ENCODE measurements at places on chromosomes 6 and 20.
A peak's percentile ranks its signal among the peaks of the same experiment; 100 is the strongest.

GRCh38 chr20:54140067-54140466 is 33.7 kb downstream of the CYP24A1 start:
- DNase-seq = no peak

DNA sequence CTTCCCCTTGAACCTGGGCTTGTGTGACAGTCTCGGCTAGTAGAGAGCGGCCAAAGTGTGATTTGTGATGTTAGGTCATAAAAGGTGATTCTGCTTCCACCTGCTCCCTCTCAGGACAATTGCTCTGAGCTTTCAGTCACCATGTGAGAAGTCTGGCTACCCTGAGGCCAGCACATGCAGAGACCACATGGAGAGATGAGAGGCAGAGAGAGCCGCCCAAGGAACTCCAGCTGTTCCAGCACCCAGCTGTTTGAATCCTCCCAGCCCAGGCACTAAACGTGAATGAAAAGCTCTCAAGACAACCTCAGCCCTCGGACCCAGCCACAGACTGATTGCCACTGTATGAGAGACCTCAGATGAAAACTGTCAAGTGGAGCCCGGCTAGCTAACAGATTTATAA is 143.4 kb upstream of the EEF1E1 start:
- DNase-seq = no peak

DNA sequence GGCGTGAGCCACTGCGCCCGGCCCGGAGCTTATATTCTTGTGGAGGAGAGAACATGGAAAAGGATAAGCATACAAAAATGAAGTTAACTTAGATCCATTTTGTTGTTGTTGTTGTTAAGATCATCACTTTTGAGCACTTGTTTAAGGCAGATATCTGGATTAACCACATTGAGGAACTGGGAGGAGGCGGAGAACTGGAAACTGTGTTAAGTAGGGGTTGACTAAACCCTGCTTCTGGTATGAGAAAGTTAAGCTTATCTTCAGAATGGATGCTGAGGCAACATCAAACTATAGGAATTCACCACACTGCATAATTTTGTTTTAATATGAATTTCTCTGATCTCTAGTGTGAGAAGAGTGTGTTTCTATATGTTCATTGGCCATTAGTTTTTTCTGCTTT is 57.6 kb downstream of the GCNT2 start:
- no peak for DNase-seq

GRCh38 chr20:60787276-60787675 is 464.8 kb upstream of the CDH4 start:
- no peak for DNase-seq

DNA sequence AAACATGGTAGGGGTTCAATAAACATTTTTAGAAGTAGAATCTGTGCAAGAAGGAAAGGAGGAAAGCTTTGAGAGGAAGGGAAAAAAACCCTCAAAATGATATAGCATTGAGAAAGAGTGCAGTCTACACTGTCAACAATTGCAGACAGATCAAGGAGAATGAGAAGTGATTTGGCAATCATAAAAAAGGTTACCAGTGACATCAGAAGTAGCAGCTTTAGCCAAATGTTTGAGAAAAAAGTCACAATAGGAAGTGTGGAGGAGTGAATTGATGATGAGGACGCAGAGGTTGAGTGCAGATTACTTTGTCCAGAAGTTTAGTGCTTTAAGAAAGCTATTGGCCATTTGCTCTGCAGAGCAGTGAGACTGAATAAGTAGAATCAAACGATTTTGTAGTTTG is 155.0 kb downstream of the GJA1 start:
- no peak for DNase-seq

- no peak for DNase-seq
Measured at GRCh38 chr20:23039885-23040508, 4.9 kb downstream of the SSTR4 start.

DNA sequence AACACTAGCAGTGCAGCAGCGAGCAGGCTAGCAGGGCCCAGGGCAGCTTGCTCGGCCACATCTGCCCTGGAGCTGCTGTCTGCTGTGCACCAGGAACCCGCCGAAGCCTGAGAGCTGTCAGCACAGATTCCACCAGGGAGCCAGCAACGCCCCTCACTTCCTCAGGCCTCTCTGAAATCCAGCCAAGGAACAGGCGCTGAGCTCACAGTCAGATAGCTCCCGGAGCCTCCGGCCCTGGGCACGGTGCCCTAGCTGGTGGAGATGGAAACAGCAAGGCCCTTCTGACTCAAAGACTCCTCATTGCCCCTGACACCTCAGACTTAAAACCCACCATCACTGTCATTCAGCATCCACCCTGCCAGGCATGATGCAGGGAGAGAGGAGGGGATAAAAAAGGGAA is 839.4 kb downstream of the MAFB start:
- peak; percentile 84 for DNase-seq

DNA sequence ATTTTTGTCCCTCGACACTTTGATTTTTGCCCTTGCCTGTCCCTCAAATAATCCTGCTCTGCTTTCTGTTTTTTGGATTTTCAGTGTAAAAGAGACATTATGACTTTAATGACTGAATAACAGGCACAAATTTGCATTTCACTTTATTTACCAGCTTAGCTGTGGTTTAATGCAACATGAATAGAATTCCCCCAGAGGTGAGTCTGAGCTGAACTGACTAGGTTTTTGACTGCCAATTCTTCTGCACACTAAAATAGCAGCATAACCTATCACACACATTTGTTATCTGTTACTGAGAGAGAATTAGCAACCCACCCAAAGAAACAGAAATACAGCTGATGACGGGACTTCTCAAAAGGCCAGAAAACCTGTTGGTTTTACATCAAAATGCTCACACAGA is 3.9 kb upstream of the RBM24 start:
- DNase-seq = no peak

DNA sequence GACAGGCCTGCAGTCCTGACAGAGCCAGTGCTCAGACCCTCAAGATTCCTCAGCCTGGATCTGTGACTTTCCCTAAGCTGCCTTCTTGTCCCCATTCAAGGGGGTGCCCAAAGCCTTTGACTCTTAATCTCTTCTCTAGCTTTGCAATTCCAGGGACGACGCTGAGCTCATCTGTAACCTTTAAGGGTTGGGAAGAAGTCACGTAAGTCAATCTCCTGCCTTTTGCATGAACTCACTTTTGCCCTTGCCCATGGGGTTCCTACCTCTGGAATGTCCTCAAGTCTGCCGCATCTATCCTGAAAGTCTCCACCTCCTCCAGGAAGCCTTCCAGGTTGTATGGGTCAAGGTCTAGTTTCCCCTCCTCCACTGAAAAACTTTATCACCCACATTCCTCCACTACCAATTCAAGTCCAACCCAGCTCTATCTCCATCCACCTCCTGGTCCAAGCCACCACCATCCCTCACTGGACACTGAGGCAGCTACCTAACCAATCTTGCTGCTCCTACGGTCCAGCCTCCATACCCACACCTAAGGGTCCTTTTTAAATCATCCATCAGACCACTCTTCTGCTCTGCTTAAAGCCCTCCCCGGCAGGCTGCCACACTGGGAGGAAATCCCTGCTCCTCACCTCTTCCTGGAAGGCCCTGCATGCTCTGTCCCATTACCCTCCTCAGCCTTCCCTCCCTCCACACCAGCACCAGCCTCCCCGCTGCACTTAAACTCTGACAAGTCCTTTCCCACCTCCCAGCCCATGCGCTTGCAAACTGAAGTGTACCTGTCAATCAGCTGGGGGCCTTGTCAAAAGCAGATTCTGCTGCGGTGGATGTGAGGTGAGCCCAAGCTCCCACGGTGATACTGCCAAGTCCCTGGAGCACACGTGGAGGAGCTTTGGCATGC is 29.7 kb downstream of the PREX1 start:
- DNase-seq = no peak

DNA sequence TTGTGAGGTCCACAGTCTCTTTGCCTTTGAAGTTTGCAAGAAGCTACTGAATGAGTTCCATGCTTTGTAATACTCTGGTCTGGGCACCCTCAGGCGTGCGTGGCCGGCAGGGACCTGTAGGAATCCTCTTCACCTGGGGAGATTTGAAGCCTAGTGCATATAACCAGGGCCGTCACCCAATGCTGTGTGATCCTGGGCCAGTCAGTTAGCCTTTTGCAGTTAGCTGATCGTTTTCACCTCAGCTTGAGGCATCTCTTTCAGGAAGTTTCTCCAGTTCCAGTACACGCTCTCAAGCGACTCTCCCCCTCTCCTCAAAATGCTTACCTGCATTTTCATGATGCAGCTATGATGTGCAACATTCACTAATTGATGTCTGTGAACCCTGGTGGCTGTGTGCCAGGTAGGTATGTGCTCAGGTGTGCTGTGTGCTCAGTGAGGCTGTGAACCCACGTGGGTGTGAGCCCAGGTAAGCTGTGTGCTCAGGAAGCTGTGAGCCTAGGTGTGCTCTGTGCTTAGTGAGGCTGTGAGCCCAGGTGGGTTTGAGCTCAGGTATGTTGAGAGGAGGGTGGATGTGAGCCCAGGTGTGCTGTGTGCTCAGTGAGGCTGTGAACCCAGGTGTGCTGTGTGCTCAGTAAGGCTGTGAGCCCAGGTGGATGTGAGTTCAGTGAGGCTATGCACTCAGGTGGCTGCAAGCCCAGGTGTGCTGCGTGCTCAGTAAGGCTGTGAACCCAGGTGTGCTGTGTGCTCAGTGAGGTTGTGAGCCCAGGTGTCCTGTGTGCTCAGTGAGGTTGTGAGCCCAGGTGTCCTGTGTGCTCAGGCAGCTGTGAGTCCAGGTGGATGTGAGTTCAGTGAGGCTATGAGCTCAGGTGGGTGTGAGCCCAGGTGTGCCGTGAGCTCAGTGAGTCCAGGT is 120.4 kb downstream of the PHACTR3 start:
- DNase-seq = no peak

- DNase-seq = no peak
Measured at GRCh38 chr6:41422161-41422560, 86.8 kb downstream of the NCR2 start.

- DNase-seq = no peak
Measured at GRCh38 chr6:114081730-114082129, 110.8 kb upstream of the HDAC2 start.

- no peak for DNase-seq
Measured at GRCh38 chr20:59006167-59006863, 739 bp downstream of the CTSZ start.

Measured in GM04503 (cell line).